ENCODE measurements at places on chromosomes 12 and 14.

- no peak for DNase-seq
These were observed 14.4 kb upstream of the YARS2 start for GRCh38 chr12:32770141-32770540.

DNA sequence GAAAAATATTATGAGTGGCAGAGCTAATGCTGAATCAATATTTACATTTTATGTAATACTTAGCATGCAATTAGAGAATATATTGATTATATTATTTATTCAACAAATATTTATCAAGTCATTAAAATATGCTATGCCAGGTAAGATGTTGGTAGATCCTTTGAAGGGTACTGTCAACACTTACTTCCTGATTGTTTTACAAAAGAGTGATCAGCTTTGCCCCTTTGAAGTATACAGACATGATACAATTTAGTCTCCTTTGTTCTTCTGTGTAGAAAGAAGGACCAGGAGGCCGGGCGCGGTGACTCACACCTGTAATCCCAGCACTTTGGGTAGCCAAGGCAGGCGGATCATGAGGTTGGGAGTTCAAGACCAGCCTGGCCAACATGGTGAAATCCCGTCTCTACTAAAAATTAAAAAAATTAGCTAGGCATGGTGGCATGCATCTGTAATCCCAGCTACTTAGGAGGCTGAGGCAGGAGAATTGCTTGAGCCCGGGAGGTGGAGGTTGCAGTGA is 73.9 kb upstream of the IFNG-AS1 start:
- no peak for DNase-seq

DNA sequence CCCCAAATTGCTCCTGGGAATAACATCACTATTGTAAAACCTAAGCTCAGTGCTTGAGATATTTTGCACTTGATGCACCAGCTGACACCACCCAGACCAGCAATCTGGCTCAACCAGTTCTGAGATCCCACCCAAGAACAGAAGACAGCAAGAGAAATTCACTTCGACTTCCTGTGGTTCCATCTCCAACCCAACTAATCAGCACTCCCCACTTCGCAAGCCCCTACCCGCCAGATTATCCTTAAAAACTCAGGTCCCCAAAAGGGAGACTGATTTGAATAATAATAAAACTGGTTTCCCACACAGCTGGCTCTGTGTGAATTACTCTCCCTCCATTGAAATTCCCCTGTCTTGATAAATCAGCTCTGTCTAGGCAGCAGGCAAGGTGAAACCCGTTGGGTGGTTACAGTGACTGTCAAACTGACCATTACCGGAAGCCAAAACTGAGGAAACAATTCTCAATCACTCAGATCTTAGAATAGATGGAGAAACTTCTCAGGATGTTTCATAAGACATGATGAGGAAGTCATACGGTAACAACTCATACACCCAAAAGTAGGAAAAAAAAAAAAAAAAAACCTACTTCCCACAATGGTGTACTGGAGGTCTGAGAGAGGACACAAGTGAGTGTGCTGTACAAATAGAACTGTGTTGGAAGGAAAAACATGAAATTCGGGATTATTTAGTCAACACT is 92.4 kb downstream of the TMTC1 start:
- no peak for DNase-seq

GRCh38 chr12:10025236-10025635 is 5.2 kb upstream of the CLEC9A start:
- DNase-seq = no peak

- DNase-seq = no peak
These were observed 1127.0 kb downstream of the BCL11B start for GRCh38 chr14:98144964-98145363.

- DNase-seq = no peak
These were observed 19.5 kb upstream of the CERS5 start for GRCh38 chr12:50186681-50187080.

DNA sequence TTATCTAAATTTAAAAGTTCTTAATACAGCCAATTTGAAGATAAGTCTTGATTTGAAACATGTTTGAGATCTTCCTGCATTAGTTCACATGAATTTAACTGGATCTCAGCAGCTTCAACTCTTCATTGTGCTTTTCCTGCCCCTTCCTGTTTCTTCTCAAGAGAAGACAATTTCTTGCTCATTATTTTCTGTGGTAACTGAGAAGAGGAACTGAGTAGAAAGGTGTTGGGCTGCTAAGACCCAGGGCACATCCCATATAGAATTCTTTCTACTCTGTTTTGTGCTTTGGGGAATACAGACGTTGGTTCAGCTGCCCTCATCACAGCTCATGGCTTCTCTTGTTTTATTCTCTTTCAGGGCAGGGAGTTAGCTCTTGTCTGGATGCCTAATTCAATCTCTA is 110.2 kb downstream of the SNAPC1 start:
- no peak for DNase-seq

GRCh38 chr12:52230364-52231281 is 2.4 kb upstream of the KRT7 start:
- DNase-seq = no peak

DNA sequence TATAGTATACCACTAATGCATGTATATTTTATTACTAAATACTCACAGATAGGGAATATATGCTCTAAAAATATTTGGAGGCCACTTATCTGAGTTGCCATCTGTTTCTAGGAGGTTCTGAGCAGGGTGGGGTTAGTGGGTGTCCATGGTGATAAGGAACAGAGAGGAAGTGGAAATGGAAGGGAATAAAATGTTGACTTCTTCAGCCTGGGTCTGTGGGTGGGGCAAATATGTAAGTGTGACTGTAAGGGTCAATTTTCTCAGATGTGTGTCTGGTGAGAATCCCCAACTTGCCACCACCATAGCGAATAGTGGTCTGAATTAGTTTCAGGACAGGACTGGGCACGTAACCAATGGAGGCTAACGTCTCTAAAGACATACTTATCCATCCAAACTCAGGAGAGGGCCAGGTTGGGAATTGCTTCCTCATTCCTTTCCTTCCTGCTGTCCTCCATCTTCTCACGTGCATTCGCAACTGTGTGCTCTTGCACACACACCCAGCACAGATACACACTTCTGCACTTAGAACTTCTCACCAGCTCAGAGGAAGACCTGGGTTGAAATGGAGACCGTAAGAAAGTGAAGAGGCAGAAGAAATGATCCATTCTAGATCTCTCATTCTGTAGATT is 54.2 kb upstream of the GZMB start:
- no peak for DNase-seq

DNA sequence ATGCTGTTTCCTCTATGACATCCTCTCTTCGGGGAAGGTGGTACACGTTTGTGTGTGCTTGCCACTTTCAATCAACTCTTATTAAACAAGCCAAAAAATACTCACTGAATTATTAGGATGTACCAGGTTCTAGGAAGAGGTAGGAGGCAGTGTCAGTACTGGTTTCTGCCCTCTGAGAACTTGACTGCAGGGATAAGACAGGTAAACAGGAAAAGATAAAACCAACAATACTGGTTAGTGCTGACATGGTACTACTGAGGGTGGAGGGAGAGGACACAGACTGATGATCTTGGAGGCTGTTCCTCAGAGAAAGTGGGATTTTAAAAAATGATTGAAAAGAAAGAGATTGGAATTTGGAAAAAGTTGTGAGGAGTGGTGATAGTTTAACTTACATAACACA is 295.2 kb upstream of the PWP1 start:
- no peak for DNase-seq

- DNase-seq = no peak
These were observed 1022.0 kb upstream of the TMEM132C start for GRCh38 chr12:127245009-127245408.

GRCh38 chr12:98465950-98466602 is 49.3 kb upstream of the TMPO start:
- no peak for DNase-seq

GRCh38 chr14:103118663-103119404 is 4.4 kb upstream of the TNFAIP2 start:
- DNase-seq = no peak

Data from Jurkat, Clone E6-1 (cell line).